NCI-H1436 treated with DMSO at 0.1 percent for 48 hours (cell line): ENCODE measurements at places on chromosomes 1 and 21.

GRCh38 chr1:243253926-243254232 lies 1.2 kb downstream of the CEP170 start:
- DNase-seq, result no peak

- DNase-seq, result peak; percentile 68
Observed at GRCh38 chr21:17387030-17387617, 125.7 kb upstream of the CXADR start.

GRCh38 chr1:246726881-246727280 lies 2.7 kb downstream of the SCCPDH start:
- no peak for DNase-seq

- no peak for DNase-seq
Observed at GRCh38 chr1:151143057-151143435, 3.4 kb downstream of the SEMA6C start.

DNA sequence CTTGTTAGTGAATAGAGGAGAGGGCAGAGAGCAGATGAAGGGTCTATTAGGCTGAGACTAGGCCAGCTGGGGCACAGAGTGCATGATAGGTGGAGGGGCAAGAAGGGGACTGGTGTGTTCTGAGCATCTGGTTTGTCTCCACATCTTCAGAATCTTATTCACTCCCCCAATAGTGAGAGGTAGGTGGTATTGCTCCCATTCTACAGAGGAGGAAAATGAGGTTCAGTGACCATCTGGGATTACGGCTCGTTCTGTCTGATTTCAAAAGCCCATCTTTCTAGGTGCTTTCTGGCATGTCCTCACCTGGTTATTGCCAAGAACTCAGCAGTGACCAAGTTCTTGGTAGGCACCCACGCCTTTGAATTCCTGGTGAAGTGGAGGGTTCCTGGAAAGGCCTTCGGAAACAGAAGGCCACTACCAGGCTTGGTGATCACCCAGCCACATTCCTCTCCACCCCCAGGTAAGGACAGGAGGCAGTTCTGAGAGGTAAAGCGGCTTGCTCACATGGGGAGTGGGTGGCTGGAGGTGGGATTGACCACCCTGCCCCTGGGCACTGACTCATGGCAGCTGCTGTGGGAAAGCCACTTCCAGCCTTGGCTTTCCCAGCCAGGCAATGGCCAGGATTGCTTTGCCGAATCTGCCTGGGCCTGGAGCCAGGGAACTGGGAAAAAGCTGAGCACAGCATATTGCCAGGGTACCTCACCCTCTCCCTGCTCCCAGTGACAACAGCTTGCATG lies 18.8 kb upstream of the CITED4 start:
- no peak for DNase-seq

DNA sequence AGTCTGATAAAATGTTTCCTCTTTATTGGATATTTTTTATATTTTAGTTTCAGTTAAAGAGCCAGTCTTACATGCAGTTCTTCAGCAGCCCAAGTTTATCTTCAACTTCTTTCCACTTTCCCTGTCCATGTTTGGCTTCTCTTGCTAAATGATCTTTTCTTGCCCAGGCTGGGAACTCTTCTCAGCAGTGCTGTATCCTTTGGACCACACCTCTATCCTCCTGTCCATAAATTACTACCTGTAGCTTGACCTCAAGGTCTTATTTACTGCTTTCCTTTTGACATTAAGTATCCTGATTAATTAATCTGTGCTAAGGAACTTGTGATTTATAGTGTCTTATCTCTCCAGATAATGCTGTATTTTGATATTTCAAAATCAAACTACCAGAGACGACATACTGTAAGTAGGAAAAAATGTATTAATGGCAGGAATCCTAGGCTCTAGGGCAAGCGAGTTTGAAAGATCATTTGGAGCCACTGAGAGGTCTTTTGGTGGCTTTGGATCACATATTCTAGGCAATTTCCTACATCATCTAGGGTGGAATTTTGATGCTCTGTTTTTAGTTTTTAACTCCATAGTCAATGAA lies 20.5 kb upstream of the PDC start:
- no peak for DNase-seq

GRCh38 chr21:17540530-17540929 lies 27.7 kb downstream of the CXADR start:
- DNase-seq, result no peak

- peak; percentile 23 for DNase-seq
Observed at GRCh38 chr1:242212401-242212800, 213.5 kb upstream of the MAP1LC3C start.

GRCh38 chr1:151199873-151200581 lies 1.7 kb downstream of the PIP5K1A start:
- DNase-seq, result no peak

DNA sequence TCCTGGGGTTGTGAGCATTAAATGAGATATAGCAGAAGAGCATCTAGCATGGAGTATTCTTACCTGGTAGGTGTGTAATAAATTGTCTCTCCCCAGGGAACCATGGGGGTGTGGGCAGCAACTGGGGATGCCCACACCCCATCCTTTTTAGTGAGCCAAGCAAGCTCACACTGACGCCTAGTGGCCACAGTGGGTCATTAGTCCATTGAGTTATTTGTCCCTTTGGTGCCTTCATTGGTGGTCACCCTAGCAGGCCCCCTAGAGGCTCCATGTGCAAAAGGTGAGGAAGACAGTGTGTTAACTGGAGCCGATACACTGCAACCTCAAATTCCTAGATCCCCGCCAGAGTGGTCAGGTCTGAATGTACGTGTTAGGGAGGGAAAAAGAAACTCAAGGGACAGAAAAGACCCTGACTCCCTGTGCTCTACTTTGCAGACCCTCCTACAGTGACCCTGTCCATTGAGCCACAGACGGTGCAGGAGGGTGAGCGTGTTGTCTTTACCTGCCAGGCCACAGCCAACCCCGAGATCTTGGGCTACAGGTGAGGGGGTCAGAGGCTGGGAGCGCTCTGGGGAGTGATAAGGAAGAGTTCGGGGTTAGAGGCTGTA lies 93.3 kb upstream of the CD1D start:
- DNase-seq, result no peak

GRCh38 chr1:116987256-116987555 lies 14.4 kb upstream of the CD101 start:
- DNase-seq, result no peak

GRCh38 chr1:38326856-38327255 lies 280.3 kb upstream of the POU3F1 start:
- no peak for DNase-seq

DNA sequence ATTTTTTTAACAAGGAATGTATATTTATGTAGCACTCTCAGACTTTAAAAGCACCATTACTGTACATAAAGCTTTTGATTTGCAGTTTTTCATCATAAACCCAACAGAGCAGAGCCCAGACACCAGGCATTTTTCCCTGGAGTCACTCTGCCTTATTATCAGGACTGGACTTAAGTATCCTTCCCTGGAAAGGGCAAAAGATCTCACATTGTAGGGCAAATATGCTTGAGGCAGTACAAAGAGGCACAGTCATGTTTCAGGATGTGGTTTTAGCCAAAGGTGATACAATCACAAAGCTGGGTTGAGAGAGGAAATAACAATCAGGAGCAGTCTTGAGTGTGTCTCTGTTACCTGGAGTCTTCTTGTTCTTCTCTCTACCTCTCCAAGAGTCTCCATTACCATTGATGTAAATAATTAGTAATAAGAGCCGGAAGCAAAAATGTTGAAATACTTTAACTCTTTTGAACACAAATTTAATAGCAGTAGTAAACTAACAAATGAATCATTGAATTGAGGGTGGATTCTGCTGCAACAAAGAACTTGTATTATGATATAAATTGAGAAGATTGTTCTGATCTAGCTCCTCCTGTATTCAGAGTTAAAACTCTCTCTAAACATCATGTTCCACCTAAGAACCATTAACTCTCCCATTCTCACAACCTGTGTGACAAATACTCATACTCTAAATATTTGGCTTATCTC lies 160.5 kb downstream of the LTN1 start:
- no peak for DNase-seq

DNA sequence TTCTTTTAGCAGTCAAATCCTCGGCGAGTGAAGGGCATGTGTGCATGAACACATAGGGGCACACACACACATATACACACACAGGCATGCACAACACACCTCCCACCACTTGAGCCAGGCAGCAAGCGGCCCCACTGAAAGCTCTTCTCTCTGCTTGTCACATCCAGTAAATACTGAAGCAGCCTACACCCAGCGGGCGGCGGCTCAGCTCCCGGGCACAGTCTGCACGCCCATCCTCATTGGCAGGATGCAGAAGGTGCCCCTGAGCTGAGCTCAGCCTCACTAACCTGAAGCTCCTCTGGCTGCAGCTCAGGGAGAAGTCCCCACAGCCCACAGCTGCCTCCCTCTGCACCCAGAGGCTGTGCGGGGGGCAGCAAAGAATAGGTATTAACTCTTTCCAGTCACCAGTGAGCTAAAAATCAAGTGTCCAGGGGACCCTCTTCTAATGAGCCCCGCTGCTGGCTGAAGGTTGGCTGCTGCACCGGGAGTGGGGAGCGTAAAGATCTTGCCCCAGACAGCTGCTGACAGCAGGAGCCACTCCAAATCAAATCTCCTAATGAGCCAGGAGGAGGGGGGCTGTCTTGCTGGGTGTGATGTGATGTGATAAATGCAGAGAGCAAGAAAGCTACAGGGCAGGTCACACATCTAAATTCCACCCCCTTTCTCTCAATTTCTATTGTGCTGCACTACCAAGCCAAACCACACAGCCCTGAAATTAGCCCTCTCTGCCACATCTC lies 12.5 kb downstream of the RGS8 start:
- DNase-seq, result no peak

DNA sequence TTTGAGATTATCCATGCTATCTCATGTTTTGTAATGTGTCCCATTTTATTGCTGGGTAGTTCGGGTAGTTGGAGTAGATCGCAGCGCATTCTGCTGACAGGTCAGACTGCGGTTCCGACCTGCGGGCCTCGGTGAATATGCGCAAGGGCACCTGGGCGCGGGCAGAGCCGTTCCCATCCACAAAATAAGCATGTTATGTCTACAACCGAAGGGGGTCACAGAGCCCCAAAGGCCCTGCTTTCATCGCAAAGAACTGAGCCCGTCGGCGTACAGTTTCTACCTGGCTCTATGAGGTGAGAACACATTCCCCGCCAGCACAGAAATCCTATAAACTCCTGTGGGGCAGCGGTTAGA lies 88.4 kb downstream of the PRKAB2 start:
- DNase-seq, result no peak

DNA sequence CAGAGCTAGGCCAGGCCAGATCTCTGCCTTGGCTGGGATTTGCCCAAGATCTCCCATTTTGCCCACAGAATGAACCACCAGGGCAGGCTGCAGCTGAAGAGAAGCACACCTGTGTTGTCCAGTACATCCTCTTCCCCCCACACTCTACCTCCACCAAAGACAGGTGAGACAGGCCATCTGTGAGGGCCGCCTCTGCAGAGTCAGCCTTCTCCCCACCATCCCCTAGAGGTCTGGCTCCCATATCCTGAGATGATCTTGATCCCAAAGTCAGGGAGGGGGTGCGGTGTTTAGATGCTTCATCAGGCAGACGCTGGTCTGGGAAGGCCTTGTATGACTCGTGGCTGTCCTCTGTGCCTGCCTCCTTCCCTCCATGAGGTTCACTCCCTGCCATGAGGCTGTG lies 28.7 kb downstream of the HYI start:
- no peak for DNase-seq

GRCh38 chr21:42513985-42514882 lies 582 bp downstream of the SLC37A1 start:
- no peak for DNase-seq

- DNase-seq, result no peak
Observed at GRCh38 chr1:41440321-41441085, 44.0 kb downstream of the EDN2 start.

DNA sequence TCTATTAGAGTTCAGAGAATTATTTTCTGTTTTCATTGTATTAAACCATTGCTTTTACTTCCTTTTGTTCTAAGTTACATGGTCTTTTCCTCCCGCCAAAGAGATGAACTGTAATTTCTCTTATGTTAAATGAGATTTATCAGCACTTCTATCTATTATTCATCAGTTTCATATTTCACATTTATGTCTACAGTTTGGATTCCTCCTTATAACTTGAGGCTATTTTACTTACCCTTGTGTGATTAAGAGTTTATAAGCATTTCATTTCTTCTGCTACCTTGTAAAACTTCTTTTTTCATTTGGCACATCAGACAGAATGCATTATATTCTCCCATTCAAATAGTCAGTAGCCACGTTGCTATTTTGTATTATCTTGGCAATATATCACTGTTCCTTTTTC lies 248.2 kb downstream of the PLA2G4A start:
- DNase-seq, result no peak

- no peak for DNase-seq
Observed at GRCh38 chr21:34730194-34730593, 61.4 kb downstream of the CLIC6 start.

DNA sequence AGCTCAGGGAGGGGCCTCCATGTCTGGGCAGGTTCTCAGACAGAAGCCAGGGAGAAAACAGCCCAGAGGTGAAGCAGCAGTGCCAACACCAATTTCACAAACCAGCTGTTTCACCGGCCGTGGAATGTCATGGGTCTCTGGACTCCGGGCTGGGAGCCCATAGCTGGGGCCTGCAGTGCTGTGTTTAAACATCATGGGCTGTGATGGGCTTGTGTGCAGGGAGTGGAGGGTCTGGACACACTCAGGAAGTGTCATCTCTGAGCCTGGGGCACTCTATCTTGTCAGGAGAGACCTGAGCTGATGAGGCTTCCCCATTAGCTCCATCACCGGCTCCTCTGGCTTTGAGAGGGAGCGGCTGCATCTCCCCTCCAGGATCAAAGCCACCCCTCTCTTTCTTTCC lies 173.6 kb upstream of the IGSF21 start:
- DNase-seq, result no peak

DNA sequence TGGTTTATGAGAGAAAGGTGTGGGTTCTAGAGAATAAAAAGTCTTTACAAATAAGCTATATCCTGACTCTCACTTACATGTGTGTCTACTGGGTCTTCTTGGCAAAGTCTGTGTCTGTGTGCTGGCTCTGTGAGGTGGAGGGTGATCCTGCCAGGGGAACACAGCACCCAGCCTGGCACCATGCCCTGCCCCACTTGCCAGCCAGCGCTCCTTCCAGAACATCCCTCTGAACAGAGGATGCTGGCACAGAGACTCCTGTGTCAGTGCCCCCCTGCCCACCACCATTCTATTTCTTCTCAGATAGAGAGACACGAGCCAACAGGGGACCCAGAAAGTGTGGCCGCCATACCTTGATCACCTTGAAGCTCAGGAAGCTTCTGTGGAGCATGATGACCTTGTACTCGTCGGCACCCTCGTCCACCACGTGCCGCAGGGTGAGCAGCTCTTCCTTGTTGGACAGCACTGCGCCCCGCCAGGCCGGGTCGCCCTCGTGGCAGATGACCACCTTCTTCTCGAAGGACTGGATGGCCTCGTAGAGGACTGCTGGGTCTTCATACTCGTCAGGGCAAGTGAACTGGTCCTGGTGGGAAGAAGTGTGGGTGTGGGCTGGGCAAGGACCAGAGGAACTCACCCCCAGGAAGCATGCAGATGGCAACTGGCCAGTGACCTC lies 49.7 kb downstream of the NTPCR start:
- no peak for DNase-seq

DNA sequence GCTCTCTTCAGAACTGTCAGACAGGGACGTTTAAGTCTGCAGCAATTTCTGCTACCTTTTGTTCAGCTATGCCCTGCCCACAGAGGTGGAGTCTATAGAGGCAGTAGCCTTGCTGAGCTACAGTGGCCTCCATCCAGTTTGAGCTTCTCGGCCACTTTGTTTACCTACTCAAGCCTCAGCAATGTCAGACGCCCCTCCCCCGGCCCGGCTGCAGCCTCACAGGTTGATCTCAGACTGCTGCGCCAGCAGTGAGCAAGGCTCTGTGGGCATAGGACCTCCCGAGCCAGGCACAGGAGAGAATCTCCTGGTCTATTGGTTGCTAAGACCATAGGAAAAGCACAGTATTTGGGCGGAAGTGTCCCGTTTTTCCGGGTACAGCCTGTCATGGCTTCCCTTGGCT lies 89.9 kb upstream of the PDC start:
- no peak for DNase-seq

- no peak for DNase-seq
Observed at GRCh38 chr21:40335704-40336103, 468.5 kb downstream of the PCP4 start.
